Right renal pelvis (tissue), 4 donors: ENCODE measurements at places on chromosomes 11 and 22. TPM values are rescaled to one million over a fixed set of nuclear protein-coding genes. Genes with fewer than 3 reads are reported as not detected.

GRCh38 chr11:118633979-118634378 is 26.6 kb downstream of the PHLDB1 start:
- DNase-seq, result no peak

The OR8D1 gene
- not detected for polyA plus RNA-seq

DNA sequence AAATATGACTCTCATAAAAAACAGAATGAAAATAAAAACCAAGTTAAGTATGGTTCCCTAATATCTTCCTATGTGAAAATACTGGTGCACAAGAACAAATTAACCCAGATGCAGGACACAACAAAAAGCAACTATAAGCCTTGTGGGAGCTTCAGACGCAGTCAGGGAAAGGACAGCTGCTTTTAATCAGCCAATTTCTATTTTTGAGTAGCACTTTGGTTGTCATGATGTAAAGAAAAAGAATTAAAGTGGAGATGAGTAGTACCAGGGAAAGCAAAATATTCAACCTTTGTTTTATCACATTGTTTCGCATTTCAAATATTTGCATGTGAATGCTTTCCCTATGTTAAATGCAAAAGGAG is 339.9 kb downstream of the SOX6 start:
- DNase-seq, result no peak

- DNase-seq, result no peak
Observed at GRCh38 chr11:4808476-4808875, 4.3 kb upstream of the OR52R1 start.
